CD4-positive, alpha-beta T cell (primary cell): ENCODE measurements at places on chromosomes 7 and 10. TPM values are rescaled to one million over a fixed set of nuclear protein-coding genes. Genes with fewer than 3 reads are reported as not detected.

GRCh38 chr7:13092708-13093005, 405.2 kb downstream of the ARL4A start:
- no peak overlapping the region for H3K27ac ChIP-seq
- H3K36me3 ChIP-seq: no peaks in the 10 kb centered on the region
- DNase-seq: no peak
- H3K27me3 ChIP-seq: no peaks in the 10 kb centered on the region

DDIT4 gene
- 436 TPM for total RNA-seq

GRCh38 chr7:111953611-111954010, 252.6 kb downstream of the DOCK4 start:
- no peak overlapping the region for H3K27ac ChIP-seq
- H3K36me3 ChIP-seq: no peaks in the 10 kb centered on the region
- no peaks in the 10 kb centered on the region for H3K27me3 ChIP-seq
- DNase-seq: no peak
- no peaks in the 10 kb centered on the region for H3K4me1 ChIP-seq

DNA sequence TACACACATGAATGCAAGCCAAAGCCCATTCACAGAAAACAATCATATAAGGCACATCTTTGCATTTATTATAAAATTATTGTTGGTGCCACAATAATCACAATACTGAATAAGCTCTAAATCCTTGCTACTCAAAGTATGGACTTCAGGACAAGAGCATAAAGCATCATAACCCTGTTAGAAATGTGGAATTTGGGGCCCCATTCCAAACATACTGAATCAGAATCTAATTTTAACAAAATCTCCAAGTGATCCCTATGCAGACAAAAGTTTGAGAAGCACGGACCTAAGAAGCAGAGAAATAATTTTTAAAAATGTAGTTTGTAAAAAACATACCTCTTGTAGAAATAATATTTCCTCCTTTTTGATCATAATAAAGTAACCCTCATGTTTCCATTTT, 199.2 kb downstream of the IMMP2L start:
- H3K27me3 ChIP-seq: no peaks in the 10 kb centered on the region
- no peak overlapping the region for H3K4me3 ChIP-seq
- no peaks in the 10 kb centered on the region for H3K36me3 ChIP-seq
- no peak for DNase-seq
- no peak overlapping the region for H3K27ac ChIP-seq

GRCh38 chr10:112460366-112460765, 13.4 kb downstream of the VTI1A start:
- DNase-seq: no peak
- peaks cover 2% of the 10 kb centered on the region for H3K4me1 ChIP-seq
- no peaks in the 10 kb centered on the region for H3K27me3 ChIP-seq
- H3K4me3 ChIP-seq: no peak overlapping the region
- H3K36me3 ChIP-seq: peaks cover 35% of the 10 kb centered on the region
- H3K27ac ChIP-seq: no peak overlapping the region

- no peak overlapping the region for H3K4me3 ChIP-seq
- no peaks in the 10 kb centered on the region for H3K36me3 ChIP-seq
- H3K27me3 ChIP-seq: no peaks in the 10 kb centered on the region
- no peak for DNase-seq
- no peak overlapping the region for H3K27ac ChIP-seq
- peaks cover 8% of the 10 kb centered on the region for H3K4me1 ChIP-seq
Measured at GRCh38 chr10:33039181-33039580, 81.2 kb upstream of the ITGB1 start.

DNA sequence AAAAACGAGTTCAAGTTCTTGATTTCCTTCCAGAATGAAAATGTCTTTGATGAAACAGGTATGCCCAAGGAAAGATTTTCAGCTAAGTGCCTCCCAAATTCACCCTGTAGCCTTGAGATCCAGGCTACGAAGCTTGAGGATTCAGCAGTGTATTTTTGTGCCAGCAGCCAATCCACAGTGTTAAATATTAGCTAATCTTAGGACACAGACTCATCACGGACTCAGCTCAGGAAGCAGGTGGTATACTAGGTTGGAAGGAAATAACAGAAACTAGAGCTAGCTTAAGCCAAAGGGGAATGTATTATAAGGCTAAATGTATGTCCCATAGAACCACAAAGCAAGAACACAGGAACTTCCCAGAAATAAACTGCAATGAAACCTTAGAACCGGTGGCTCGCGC, 151.0 kb upstream of the PRSS1 start:
- no peaks in the 10 kb centered on the region for H3K36me3 ChIP-seq
- H3K4me1 ChIP-seq: no peaks in the 10 kb centered on the region
- no peak overlapping the region for H3K27ac ChIP-seq
- H3K27me3 ChIP-seq: no peaks in the 10 kb centered on the region
- H3K4me3 ChIP-seq: no peak overlapping the region
- no peak for DNase-seq

- no peaks in the 10 kb centered on the region for H3K27me3 ChIP-seq
- H3K4me1 ChIP-seq: peaks cover 4% of the 10 kb centered on the region
- no peak overlapping the region for H3K27ac ChIP-seq
- no peak for DNase-seq
- H3K36me3 ChIP-seq: no peaks in the 10 kb centered on the region
Measured at GRCh38 chr7:77482015-77482414, 55.1 kb upstream of the PTPN12 start.

GRCh38 chr10:58511765-58512490, 744 bp upstream of the BICC1 start:
- H3K4me1 ChIP-seq: peaks cover 7% of the 10 kb centered on the region
- no peak overlapping the region for H3K4me3 ChIP-seq
- no peaks in the 10 kb centered on the region for H3K36me3 ChIP-seq
- H3K27ac ChIP-seq: no peak overlapping the region

PLAC9 gene
- total RNA-seq: not detected

SLC16A12 gene
- not detected for total RNA-seq

ZNF789 gene
- total RNA-seq: 11.5 TPM

- H3K4me1 ChIP-seq: no peaks in the 10 kb centered on the region
- no peak for DNase-seq
Measured at GRCh38 chr7:37541810-37542443, 93.3 kb upstream of the ELMO1 start.

DNA sequence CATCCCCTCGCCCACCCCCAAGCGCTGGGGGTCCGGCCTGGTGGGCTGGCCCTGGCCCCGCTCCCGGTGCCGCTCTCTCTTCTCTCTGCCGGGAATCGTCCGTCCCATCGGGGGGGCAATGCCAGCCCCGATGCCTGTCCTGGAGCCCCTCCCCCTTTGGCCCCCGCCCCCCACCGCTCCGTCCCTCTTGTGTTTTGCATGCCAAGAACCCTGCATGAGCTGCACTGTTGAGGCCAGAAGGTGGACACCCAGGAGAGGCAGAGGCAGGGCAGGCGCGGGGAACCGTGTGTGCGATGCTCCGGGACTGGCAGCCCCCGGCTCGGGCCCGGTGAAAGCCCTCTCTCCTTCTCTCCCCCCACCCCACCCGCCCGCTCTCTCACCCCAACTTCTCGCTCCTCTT, 22.1 kb upstream of the HSPB1 start:
- H3K27me3 ChIP-seq: peaks cover 29% of the 10 kb centered on the region
- peaks cover 16% of the 10 kb centered on the region for H3K4me1 ChIP-seq
- no peak overlapping the region for H3K27ac ChIP-seq
- no peak for DNase-seq
- H3K36me3 ChIP-seq: no peaks in the 10 kb centered on the region

GRCh38 chr10:112778579-112778978, 171.5 kb upstream of the TCF7L2 start:
- H3K36me3 ChIP-seq: no peaks in the 10 kb centered on the region
- H3K27me3 ChIP-seq: no peaks in the 10 kb centered on the region
- no peak overlapping the region for H3K4me3 ChIP-seq
- H3K4me1 ChIP-seq: no peaks in the 10 kb centered on the region

CALHM1 gene
- not detected for total RNA-seq

GRCh38 chr10:6195846-6196245, 6.9 kb upstream of the PFKFB3 start:
- H3K4me1 ChIP-seq: peaks cover 19% of the 10 kb centered on the region
- DNase-seq: no peak
- no peak overlapping the region for H3K4me3 ChIP-seq
- H3K27me3 ChIP-seq: no peaks in the 10 kb centered on the region
- no peaks in the 10 kb centered on the region for H3K36me3 ChIP-seq
- no peak overlapping the region for H3K27ac ChIP-seq

TMEM60 gene
- total RNA-seq: 1.2 TPM

DNA sequence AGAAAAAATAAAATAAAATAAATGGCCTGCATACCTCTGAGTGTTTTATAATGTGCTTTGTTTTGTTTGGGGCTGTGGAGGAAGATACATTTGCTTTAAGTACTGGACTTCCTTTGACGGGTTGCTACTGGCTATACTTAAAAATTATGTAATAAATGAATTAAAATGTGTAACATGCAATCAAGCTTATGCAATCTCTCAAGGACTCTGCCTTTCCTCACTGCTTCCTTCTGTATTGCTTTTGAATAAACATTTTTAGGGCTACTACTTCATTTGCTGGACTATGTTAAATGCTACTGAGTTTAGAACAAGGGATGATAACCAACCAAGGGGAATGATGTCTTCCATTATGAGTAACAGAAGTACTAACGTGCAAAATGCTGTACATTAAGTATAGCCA, 91.6 kb downstream of the ETV1 start:
- H3K27ac ChIP-seq: no peak overlapping the region
- no peak for DNase-seq
- H3K4me1 ChIP-seq: no peaks in the 10 kb centered on the region
- H3K36me3 ChIP-seq: no peaks in the 10 kb centered on the region

GRCh38 chr7:35483568-35483967, 211.4 kb downstream of the HERPUD2 start:
- no peak for DNase-seq
- H3K27me3 ChIP-seq: peaks cover 5% of the 10 kb centered on the region
- H3K4me3 ChIP-seq: no peak overlapping the region
- H3K4me1 ChIP-seq: no peaks in the 10 kb centered on the region

GRCh38 chr7:104059103-104059502, 69.6 kb upstream of the RELN start:
- DNase-seq: no peak
- no peak overlapping the region for H3K4me3 ChIP-seq
- H3K36me3 ChIP-seq: no peaks in the 10 kb centered on the region
- H3K4me1 ChIP-seq: no peaks in the 10 kb centered on the region
- peaks cover 9% of the 10 kb centered on the region for H3K27me3 ChIP-seq
- no peak overlapping the region for H3K27ac ChIP-seq

MPP7 gene
- 30.4 TPM for total RNA-seq

- no peak for DNase-seq
- no peaks in the 10 kb centered on the region for H3K36me3 ChIP-seq
- no peak overlapping the region for H3K27ac ChIP-seq
- no peak overlapping the region for H3K4me3 ChIP-seq
Measured at GRCh38 chr10:71270301-71271220, 48.5 kb upstream of the SLC29A3 start.

- no peak for DNase-seq
- H3K27ac ChIP-seq: no peak overlapping the region
- no peaks in the 10 kb centered on the region for H3K4me1 ChIP-seq
- no peak overlapping the region for H3K4me3 ChIP-seq
- peaks cover 94% of the 10 kb centered on the region for H3K36me3 ChIP-seq
- H3K27me3 ChIP-seq: no peaks in the 10 kb centered on the region
Measured at GRCh38 chr7:128986609-128987008, 48.9 kb downstream of the IRF5 start.

ITPRID1 gene
- not detected for total RNA-seq

- no peaks in the 10 kb centered on the region for H3K36me3 ChIP-seq
- DNase-seq: no peak
- H3K4me1 ChIP-seq: peaks cover 5% of the 10 kb centered on the region
- no peaks in the 10 kb centered on the region for H3K27me3 ChIP-seq
- H3K27ac ChIP-seq: no peak overlapping the region
Measured at GRCh38 chr10:4137299-4137698, 352.3 kb upstream of the KLF6 start.

- H3K36me3 ChIP-seq: no peaks in the 10 kb centered on the region
- no peak overlapping the region for H3K4me3 ChIP-seq
- no peaks in the 10 kb centered on the region for H3K4me1 ChIP-seq
- no peaks in the 10 kb centered on the region for H3K27me3 ChIP-seq
- H3K27ac ChIP-seq: no peak overlapping the region
- DNase-seq: no peak
Measured at GRCh38 chr7:106353944-106354343, 69.2 kb upstream of the NAMPT start.

- H3K4me1 ChIP-seq: peaks cover 13% of the 10 kb centered on the region
- no peak for DNase-seq
- H3K4me3 ChIP-seq: no peak overlapping the region
- H3K27me3 ChIP-seq: peaks cover 4% of the 10 kb centered on the region
- H3K36me3 ChIP-seq: no peaks in the 10 kb centered on the region
- H3K27ac ChIP-seq: no peak overlapping the region
Measured at GRCh38 chr10:14022052-14022451, 308.7 kb downstream of the FRMD4A start.

DNA sequence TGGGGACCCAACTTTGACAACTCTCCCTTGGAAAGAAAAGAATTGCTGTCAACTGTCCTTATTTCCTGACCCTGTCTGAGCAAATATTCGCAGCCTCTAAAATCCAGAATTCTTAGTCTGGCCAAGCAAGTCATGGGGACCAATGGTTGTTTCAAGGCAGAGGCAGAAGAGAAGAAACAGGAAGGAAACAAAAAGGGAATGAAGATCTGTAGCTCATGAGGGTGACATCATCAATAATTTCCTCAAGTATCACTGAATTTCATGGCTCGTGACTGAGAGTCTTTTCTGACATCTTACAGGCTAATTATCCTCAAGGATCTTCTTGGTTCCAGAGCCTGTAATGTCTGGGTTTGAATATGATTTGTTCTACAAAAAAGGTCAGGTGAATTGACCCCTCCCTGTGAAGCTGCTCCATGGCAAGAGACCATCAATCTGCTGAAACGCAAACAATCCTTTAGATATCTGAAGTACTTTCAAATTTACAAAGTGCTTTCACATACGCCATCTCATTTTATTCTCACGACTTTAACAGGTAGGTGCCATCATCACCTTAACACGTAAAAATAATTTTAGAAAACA, 5.8 kb downstream of the CDK6 start:
- H3K27me3 ChIP-seq: no peaks in the 10 kb centered on the region
- peak; percentile 42 for DNase-seq
- H3K27ac ChIP-seq: no peak overlapping the region
- H3K4me1 ChIP-seq: peaks cover 40% of the 10 kb centered on the region
- H3K36me3 ChIP-seq: no peaks in the 10 kb centered on the region
- peak overlapping the region; percentile 1 for H3K4me3 ChIP-seq

- H3K27ac ChIP-seq: no peak overlapping the region
- no peaks in the 10 kb centered on the region for H3K36me3 ChIP-seq
- no peak overlapping the region for H3K4me3 ChIP-seq
- no peaks in the 10 kb centered on the region for H3K4me1 ChIP-seq
Measured at GRCh38 chr10:96268341-96268909, 2.9 kb downstream of the BLNK start.
